Psoas muscle (tissue), 8 donors: ENCODE measurements at places on chromosomes 2 and 18. TPM values are rescaled to one million over a fixed set of nuclear protein-coding genes. Genes with fewer than 3 reads are reported as not detected.

Gene RFX8
- total RNA-seq = not detected

Gene REG1B
- 0.52 TPM for total RNA-seq

Gene PLEKHH2
- total RNA-seq = 2.2 TPM

Gene ACVR1
- total RNA-seq = 28.0 TPM

Gene C2orf81
- 0.41 TPM for total RNA-seq

Gene TIMM21
- 60.2 TPM for total RNA-seq
